ENCODE measurements at places on chromosomes 7 and 10.

GRCh38 chr7:107622429-107622828, 38.2 kb upstream of the SLC26A4 start:
- no peaks in the 10 kb centered on the region for H3K4me1 ChIP-seq
- H3K4me3 ChIP-seq, result no peak overlapping the region
- no peak overlapping the region for H3K27ac ChIP-seq
- H3K27me3 ChIP-seq, result no peaks in the 10 kb centered on the region
- no peak for DNase-seq
- no peaks in the 10 kb centered on the region for H3K36me3 ChIP-seq

DNA sequence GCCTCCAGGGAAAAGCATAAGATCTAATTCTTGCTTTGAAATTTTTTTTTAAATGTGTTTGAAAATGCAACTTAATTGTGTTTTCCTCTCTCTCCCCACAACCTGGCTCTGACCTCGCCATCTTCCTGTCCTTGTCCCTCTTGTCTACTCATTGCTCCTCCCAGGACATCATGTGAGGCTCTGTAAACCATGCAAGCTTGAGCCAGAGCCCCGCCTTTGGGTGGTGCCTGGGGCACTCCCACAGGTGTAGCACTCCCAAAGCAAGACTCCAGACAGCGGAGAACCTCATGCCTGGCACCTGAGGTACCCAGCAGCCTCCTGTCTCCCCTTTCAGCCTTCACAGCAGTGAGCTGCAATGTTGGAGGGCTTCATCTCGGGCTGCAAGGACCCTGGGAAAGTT, 9.8 kb upstream of the CDHR1 start:
- no peaks in the 10 kb centered on the region for H3K4me1 ChIP-seq
- H3K36me3 ChIP-seq, result no peaks in the 10 kb centered on the region
- no peak for DNase-seq

DNA sequence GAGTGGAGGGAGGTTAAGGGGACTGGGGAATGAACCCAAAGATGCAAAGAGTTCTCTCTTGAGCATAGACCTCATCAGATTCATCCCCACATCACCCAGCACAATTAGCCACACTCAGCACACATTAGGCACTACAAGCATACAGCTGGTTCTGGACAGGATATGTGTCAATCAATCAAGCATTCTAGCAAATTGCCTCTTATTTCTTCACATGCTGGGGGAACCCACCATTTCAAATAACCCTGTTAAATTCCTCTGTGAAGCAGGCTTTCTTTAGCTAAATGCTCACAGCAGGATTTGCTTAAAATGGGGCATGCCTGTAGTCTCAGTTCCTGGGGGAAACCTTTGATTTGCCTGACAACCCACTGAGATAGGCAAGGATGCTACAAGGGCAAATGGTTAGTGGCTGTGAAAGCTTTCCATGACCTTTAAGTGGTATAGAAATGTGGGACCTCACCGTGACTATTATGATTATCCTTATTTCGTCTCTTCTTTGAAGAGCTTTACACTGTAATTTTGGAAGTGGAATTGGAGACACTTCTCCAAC, 193.4 kb upstream of the ZMIZ1 start:
- H3K27ac ChIP-seq, result no peak overlapping the region
- no peaks in the 10 kb centered on the region for H3K27me3 ChIP-seq

DNA sequence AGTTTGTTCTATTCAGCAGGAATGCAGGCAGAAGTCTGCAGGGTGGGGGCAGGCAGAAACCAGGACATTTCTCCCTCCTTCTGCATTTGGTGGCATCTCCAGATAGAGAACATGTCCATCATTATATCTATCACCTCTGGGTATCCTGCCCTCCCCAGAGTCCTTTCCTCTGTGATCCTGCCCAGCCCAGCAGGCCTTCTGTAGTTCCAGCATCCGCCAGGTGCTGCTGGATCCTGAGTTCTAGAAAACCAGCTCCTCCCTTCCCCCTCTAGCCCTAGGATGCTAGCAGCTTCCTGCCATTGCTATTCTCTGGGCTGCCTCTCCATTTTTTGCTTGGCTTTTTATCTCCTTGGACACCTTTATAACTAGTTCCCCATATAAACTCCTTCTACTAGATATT, 180.3 kb downstream of the KCNMA1 start:
- DNase-seq, result no peak
- no peaks in the 10 kb centered on the region for H3K36me3 ChIP-seq
- no peaks in the 10 kb centered on the region for H3K27me3 ChIP-seq
- H3K27ac ChIP-seq, result no peak overlapping the region
- H3K4me3 ChIP-seq, result no peak overlapping the region

GRCh38 chr10:7965457-7965856, 89.0 kb upstream of the GATA3 start:
- H3K36me3 ChIP-seq, result no peaks in the 10 kb centered on the region
- H3K4me1 ChIP-seq, result no peaks in the 10 kb centered on the region
- DNase-seq, result no peak
- no peak overlapping the region for H3K4me3 ChIP-seq
- H3K27ac ChIP-seq, result no peak overlapping the region
- no peaks in the 10 kb centered on the region for H3K27me3 ChIP-seq

DNA sequence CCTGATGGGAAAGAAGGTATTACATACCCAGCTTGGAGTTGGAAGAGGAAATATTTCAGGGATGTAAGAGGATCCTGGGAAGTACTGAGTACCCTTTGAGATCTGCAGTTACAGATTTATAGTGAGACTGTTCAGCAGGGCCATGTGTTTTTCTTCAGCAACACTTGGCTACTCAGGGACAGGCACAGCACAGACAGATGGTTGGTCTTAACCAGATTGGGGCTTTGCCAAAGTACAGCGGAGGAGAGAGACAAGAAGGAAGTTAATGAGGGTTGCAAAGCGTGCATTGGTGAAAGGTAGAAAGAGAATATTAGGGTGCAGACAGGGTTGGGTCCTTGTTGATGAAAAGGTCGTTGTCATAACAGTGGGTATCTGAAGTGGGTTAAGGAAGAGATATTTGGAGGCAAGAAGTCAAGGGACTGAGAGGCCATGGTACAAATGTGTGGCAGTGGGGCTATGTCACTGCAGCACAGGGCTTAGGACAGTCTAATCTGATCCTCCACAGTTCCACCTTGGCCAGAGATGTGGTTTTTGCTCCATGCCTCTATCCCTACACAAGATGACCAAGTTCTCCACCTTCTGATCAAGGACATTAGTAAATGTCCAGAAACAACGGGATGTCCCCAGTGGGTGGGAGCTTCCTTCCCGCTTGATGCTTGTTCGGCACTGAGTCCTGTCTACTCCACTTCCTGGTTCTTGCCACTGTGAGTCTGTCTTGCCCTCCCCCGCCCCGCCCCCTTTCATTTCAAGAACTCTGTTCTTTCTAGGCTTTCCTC, 18.9 kb upstream of the DNAJC1 start:
- H3K27ac ChIP-seq, result no peak overlapping the region
- no peak for DNase-seq
- H3K36me3 ChIP-seq, result no peaks in the 10 kb centered on the region
- H3K27me3 ChIP-seq, result no peaks in the 10 kb centered on the region
- H3K4me3 ChIP-seq, result no peak overlapping the region
- H3K4me1 ChIP-seq, result no peaks in the 10 kb centered on the region

DNA sequence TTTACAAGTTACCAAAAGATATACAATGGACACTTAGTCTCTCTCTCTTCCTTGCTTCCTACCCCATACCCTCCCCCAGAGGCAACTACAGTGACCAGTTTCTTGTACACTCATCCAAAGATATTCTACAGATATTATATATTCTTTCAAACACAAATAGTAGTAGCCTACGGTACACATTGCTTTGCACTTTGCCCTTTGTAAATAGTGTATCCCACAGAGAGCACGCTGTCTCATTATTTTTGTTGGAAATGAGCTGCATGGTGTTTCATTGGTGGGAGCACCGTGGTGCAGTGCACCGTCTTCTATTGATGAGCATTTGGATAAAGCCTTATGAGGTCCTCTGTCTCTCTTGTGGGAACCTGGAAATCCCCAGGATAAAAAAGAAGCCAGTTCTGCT, 24.2 kb downstream of the STRA8 start:
- H3K4me1 ChIP-seq, result no peaks in the 10 kb centered on the region
- H3K4me3 ChIP-seq, result no peak overlapping the region
- H3K36me3 ChIP-seq, result no peaks in the 10 kb centered on the region
- DNase-seq, result no peak

DNA sequence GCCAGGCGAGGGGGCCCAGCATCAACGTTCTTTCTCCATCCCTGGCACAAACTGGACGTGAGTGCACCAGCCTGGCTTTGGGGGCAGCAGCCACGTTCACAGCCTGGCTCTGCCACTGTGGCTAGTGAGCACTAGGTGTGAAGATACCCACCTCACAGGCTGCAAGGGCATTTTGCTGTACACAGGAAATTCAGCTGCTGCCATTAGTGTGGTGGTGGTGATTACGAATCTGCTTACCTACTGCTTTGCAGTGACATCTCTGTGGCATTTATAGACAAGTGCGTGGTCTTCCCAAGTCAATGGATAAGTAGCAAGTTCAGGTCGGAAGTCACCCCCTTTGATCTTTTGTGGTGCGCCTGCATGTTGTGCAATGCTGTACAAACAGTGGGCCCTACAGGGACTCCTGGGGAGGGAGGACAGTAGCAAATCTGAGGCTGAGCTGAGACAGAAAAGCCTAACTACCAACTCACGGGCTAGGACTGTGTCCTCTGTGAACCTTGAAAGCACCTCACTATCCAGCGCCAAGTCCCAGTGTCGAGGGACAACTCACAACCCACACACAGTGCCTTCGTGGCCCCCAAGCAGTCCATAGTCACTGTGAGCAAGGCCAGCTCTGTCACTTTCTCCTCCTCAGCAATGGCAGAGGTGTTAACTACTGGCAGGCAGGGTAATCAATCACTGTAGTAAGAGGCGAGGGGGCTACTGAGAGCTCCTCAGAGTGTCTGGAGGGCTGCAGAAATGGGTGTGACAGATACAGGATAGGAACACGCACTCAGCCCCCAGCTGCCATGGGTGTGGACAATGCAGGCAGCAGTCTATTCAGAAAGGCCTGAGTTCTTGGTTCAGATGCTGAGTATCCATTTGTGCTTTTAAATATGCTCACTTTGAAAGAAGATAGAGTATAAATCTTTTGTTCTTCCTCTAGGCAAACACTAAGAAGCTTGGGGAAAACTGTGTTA, 17.0 kb upstream of the MMP21 start:
- H3K27me3 ChIP-seq, result no peaks in the 10 kb centered on the region
- H3K36me3 ChIP-seq, result peaks cover 2% of the 10 kb centered on the region
- no peaks in the 10 kb centered on the region for H3K4me1 ChIP-seq
- no peak overlapping the region for H3K27ac ChIP-seq
- DNase-seq, result no peak

DNA sequence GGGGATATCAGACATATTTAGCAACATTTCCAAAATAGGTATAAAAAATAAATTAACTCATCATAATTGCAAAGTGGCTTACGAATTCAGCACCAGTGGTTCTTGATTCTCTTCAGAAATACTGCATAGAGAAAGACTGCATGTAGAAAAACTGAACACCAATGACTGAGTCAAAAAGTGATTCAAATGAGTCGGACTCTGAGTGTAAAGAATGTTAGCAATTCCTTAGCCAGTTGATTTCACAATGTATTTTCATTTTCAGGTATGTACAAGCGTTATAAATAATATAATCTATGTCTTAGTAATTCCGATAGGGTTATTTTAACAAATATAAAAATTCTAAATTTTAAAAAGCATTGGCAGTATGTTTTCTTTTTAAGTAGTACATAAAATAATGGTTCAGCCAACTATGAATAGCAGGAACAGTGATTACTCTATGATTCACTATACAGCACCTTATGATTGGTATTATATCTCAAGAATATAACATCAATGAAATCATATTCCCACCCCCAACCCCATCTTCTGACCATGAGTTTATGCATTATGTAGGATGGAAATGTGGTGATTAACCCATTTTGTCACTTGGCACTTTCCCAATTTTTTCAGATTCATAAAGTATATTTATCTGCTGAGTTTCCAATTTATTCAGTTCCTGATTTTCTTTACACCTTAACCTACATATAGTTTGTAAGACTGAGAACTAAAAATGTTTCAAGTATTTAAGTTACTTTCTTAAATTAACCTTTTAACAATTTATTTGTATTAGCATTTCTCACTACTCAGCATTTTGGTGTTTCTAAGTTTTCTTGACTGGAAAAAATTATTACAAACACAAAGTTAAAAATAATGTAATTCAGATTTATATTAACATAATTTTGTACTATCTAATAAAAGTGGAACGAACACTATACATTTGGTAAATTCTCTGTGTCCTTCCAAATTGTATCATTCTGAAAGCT, 33.9 kb downstream of the DNAJC1 start:
- no peak overlapping the region for H3K27ac ChIP-seq
- H3K4me1 ChIP-seq, result peaks cover 2% of the 10 kb centered on the region

- H3K27me3 ChIP-seq, result no peaks in the 10 kb centered on the region
- no peak overlapping the region for H3K4me3 ChIP-seq
- H3K27ac ChIP-seq, result no peak overlapping the region
- H3K36me3 ChIP-seq, result no peaks in the 10 kb centered on the region
Measured at GRCh38 chr10:32357056-32357735, 10.2 kb upstream of the EPC1 start.

- no peaks in the 10 kb centered on the region for H3K36me3 ChIP-seq
- no peak overlapping the region for H3K27ac ChIP-seq
- H3K4me1 ChIP-seq, result no peaks in the 10 kb centered on the region
- no peaks in the 10 kb centered on the region for H3K27me3 ChIP-seq
- H3K4me3 ChIP-seq, result no peak overlapping the region
Measured at GRCh38 chr7:132097550-132098134, 478.6 kb downstream of the PLXNA4 start.

DNA sequence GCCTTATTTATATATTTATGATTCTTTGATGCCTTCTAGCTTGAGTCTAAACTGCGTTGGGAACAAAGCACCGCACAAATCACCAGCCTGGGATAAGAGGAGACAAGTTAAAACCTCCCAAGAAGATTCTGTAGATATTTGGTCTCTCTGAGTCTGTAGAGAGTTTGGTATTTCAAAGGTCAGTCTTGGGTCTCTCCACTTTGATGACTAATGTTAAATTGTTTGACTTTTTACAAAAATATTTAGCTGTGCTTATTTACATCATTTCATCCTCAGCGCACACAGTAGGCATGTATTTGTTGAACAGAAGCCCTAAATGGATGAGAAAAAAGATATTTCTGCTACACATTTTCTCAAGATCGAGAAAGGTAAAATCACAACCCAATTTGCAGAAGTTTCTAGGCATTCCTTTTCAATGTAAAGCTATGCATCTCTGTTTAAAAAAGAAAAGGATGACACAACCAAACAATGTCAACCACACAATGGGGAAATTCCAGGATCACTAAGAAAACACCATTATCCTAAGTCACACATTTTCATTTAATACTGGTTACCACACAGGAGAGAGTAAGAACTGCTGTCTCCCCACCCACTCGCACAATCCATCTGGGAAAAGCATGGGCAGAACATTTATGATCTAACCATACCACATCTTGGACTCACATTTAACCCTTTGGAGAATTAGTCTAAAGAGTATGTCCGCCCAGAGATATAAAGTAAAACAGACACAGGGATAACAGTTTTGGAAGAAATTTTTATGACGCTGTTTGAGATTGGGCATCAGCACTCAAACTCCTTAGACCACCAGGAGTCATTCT, 4.4 kb downstream of the CDK6 start:
- no peaks in the 10 kb centered on the region for H3K27me3 ChIP-seq
- no peak overlapping the region for H3K27ac ChIP-seq
- peak; percentile 49 for DNase-seq

DNA sequence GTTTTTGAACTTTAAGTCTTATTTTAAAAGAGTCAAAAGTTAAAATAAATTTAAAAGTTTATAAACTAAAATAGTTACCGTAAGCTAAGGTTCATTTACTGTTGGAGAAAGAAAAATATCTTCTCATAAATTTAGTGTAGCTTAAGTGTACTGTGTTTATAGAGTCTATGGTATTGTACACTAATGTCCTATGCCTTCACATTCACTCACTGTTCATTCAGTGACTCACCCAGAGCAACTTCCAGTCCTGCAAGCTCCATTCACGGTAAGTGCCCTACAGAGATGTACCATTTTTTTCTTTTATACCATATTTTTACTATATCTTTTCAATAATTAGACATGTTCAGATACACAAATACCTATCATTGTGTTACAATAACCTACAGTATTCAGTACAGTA, 97.6 kb downstream of the PTN start:
- no peak overlapping the region for H3K4me3 ChIP-seq
- H3K27me3 ChIP-seq, result no peaks in the 10 kb centered on the region

All from mesendoderm (in vitro differentiated cells).